ENCODE measurements at places on chromosomes 12 and 14.

GRCh38 chr14:88516861-88517357 is 37.9 kb downstream of the PTPN21 start:
- no peak for DNase-seq

DNA sequence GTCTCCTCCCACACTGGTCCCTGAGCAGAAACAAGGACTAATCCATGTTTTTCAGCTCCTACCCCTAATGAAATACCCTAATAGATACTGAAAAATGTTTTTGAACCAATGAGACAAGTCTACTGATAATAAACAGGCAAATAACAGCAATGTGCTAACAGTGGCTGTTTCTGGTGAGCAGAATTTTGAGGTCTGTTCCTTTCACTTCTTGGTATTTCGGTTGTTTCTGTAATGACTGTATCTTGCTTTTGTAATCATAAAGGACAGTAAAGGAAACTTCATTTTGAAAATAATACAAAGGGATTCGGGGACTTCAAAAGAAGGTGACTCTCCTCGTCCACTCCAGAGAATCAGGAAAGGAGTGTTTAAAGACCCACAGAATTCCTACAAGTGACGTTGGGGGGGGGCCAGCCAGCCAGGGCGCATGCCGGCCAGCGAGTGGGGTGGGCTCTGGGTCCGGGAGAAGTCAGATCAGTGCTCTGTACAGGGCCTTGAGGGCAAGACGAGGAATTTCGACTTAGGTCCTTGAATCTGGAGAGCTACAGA is 1.1 kb upstream of the CD9 start:
- DNase-seq = no peak

DNA sequence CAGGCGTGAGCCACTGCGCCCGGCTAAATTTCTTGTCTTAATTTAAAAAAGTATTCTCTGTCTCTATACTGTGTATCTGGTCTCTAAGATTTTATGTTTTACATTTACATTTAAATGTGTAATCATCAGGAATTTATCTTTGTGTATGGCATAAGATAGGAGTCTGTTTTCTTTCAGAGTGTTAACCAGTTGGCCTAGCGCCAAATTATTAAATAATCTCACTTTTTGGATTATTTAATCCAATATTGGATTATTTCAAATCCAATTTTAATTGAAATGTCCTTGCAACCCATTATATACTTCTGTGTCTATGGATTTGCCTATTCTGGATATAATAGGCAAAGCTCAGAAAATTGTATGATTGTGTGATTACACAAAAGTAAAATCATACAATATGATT is 45.0 kb downstream of the BAZ2A start:
- DNase-seq = no peak

GRCh38 chr12:101823891-101824290 is 6.9 kb downstream of the GNPTAB start:
- DNase-seq = no peak

DNA sequence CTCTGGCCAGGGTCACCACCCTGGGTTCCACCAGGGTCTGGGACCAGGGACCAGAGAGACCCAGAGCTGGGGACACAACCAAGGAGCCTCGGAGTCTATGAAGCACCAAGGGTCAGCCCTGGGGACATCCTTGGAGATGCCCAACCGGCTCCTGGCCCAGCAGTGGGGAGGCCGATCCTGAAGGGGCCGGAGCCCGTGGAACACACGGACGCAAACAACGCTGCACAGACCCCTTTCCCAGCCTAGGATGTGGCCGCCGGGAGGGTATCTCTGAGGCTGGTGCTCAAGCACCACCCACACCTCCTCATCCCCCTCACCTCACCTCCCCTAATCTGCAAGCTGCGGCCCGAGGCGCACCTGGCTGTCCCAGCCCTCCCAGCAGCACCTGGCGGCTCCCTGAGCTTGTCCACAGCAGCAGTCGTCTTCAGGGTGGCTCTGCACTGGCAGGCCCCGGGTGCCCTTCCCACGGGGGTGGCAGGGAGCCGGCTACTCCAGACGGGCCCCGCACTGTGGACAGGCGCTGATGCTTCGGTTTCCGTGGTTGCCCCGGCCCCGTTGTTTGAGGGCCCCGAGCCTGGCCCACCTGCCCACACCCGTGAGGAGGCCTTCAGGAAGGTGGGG is 146.8 kb upstream of the C14orf180 start:
- peak; percentile 16 for DNase-seq

GRCh38 chr14:69079188-69079742 is 73.7 kb downstream of the DCAF5 start:
- no peak for DNase-seq

DNA sequence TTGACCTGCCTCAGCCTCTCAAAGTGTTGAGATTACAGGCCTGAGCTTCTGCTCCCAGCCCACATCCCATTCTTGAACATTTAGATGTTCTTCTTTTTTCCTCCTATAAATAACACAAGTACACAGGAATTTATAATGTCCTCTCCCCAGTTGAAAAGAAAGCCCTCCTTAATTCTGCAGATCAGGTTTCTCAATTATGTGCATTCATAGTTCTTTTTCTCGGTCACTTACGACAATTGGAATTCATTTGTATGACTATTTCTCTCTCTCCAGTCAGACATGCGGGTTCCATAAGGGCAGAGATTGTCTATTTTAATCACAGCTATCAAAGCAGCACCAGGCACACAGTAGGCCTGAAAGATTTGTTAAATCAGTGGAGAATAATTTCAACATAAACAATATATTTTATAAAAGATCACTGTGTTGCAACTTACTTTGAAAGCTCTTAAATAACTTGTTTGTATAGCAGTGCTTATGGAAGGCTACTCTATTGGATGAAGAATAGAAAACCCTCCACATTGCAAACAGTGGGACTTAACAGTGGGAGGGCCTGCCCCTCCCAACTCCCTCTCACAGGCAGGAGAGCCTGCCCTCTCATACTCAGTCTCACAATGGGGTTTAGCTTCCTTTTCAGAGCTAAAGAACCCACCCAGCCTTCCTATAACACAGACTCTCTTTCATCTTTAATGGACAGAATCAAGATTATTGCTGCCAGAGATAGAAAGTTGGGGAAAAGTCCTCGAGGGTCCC is 84.1 kb upstream of the TRAF3 start:
- no peak for DNase-seq

GRCh38 chr12:15227004-15227679 is 5.9 kb upstream of the RERG start:
- no peak for DNase-seq
